Germinal center (tissue), 1 donor: ENCODE measurements at places on chromosomes 7 and 10.

- no peak for DNase-seq
Observed at GRCh38 chr10:90175161-90175681, 473.8 kb downstream of the KIF20B start.

GRCh38 chr10:78769526-78769925, 299.2 kb upstream of the ZMIZ1 start:
- no peak for DNase-seq

DNA sequence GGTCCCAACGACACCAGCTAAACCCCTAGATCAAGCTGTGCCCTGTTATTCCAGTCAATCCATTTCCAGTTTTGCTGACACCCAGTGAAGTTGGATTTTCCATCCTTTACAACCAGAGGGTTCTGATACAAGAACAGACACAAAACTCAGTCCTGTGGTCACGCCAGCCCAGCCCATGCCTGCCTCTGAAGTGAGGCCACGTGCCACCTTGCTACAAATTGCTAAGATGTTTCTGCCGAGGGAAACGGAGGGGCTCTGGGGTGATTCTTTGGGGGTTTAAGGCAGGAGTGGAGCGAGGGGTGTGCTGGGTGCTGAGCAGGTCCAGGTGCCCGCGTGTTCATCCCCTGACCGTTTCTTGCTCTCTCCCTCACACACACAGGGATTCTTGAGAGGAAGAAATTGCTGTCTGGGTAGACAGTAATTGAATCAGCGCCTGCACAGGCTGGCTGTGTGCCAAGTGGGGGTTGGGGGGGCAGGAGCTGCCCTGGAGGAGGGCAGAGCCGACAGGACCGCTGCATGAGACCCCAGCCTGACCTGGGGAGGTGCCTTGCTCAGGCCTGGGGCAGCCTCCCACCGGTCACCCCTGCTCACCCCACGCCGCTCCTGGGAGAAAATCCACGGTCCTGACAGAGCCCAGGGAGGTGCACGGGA, 38.1 kb downstream of the ADAP1 start:
- DNase-seq, result no peak

- no peak for DNase-seq
Observed at GRCh38 chr7:81690251-81690650, 79.6 kb downstream of the HGF start.

- DNase-seq, result peak; percentile 36
Observed at GRCh38 chr7:93442478-93443224, 131.9 kb downstream of the CALCR start.

DNA sequence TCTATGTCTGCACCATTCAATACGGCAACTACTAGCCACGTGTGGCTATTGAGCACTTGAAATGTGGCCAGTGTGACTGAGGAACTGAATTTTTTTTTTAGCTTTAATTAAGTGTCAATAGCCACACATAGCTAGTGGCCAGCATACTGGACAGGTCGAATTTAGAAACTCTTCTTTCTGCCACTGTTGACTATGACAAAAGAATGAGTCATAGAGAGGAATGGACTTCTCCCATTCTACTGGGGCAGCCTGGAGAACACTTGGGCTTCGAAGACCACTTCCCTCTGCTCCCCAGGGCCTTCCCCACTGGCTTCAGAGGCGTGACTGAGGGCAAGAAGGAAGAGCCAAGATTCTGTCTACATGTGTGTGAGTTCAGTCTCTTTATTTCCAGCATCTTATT, 137.5 kb downstream of the SNX10 start:
- no peak for DNase-seq

DNA sequence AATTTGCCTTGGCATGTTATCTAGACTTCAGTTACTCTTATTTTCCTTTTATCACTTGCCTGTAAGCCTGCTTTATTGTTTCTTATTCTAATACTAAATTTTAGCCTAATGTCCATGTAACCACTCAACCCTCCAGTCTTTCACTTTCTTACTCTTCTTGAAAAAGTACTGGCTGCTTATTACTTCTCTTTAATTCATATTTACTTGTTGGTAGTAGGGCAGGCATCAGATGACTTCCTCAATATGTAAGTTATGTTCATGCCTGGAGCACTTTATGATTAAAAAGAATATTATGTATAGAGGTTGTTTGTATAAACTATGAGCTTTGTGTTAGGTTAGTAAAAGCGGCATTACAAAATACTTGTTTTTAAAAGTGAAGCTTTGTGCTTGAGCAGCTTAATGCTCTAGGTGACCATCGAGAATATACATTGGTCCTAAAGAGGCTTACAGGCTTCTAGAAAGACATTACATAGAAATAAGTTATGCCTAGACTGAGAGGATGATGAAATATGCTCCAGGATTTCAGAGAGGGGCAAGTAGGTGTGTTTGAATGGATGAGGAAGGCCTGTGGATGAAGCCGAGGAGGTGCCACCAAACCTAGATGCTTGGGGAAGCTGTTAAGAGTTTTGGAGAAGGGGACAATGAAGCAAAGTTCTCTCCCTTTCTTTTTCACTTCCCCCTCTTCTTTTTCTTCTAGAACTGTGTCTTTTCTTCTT, 207.1 kb upstream of the HDAC9 start:
- DNase-seq, result no peak

GRCh38 chr7:141430455-141431139, 120.6 kb upstream of the AGK start:
- DNase-seq, result no peak

DNA sequence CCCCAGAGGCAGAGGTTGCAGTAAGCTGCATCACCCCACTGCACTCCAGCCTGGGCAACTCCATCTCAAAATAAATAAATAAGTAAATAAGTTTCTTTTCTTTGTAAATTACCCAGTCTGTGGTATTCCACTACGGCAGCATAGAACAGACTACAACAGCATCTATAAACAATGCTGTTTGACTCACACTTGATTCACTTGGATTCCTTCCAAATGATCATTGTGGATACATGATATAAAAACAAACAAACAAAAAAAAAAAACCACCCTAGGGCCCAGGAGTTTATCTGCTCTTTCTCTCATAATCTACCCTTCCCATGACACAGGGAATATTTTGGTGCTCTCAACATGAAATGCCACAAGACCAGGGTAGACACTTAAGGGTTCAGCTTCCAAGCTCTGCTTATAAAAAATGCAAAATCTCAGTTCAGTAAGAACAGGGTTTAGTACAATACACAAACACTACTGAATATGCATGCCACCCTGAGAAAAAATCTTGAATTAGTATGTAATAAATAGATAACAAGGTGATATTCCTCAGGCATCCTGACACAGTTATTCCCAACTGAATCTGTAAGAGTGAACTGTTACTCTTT, 200.9 kb downstream of the FAM107B start:
- no peak for DNase-seq

GRCh38 chr10:133378251-133379096, 588 bp upstream of the PAOX start:
- peak; percentile 61 for DNase-seq
